ENCODE measurements at places on chromosomes 1 and 21. TPM values are rescaled to one million over a fixed set of nuclear protein-coding genes. Genes with fewer than 3 reads are reported as not detected.
A peak's percentile ranks its signal among the peaks of the same experiment; 100 is the strongest.

- no peak for DNase-seq
Observed at GRCh38 chr21:29849735-29850176, 90.0 kb downstream of the GRIK1 start.

The KCNA2 gene
- total RNA-seq, result 0.97 TPM

GRCh38 chr1:208142590-208143382, 101.4 kb downstream of the PLXNA2 start:
- no peak for DNase-seq

- DNase-seq, result no peak
Observed at GRCh38 chr1:116203181-116203723, 92.1 kb downstream of the MAB21L3 start.

- DNase-seq, result no peak
Observed at GRCh38 chr1:3566951-3567804, 44.1 kb downstream of the MEGF6 start.

The BCL2L15 gene
- total RNA-seq, result 1.4 TPM

DNA sequence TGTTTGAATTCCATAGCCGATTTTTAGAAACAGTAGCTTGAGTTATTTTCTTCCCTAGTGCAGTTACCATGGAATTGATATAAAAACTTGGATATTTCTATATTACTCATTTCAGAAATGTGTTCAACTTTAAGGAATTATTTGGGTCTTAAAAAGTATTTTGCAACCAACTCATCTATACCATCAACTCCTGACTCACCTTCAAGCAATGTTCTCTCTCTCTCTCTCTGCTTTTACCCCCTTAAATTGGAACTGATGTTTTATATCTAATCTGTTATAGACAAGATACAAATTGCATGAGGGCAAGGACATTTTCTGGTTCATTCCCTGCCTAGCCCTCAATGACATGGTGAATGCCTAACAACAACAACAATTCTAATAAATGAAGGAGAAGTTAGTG, 214.7 kb upstream of the NRIP1 start:
- DNase-seq, result no peak

The ADORA1 gene
- 5.9 TPM for total RNA-seq

GRCh38 chr1:34213956-34214355, 37.2 kb downstream of the C1orf94 start:
- DNase-seq, result no peak

DNA sequence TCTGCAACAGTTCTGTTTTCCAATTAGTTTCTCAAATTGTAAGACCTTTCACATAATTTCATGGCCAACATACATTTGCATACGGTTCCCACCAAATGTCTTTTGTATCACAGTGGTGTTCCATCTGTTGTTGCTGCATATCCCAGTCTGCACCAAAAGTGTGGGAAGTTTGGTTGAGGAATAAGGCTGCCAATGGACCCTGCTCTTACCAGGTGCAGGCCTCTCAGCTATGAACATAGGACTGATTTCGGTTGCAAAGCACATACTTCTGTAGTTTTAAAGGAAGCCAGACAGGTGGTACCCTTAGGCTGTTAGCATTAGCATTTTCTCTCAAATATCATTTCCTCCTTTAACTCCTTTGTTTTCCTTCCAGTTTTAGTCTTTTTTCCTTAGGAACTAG, 33.8 kb downstream of the ADGRL4 start:
- no peak for DNase-seq

- no peak for DNase-seq
Observed at GRCh38 chr1:59885160-59885832, 41.3 kb downstream of the CYP2J2 start.

The DMBX1 gene
- 0.30 TPM for total RNA-seq

The ESPN gene
- total RNA-seq, result 54.4 TPM

The CD5L gene
- total RNA-seq, result not detected

GRCh38 chr1:116560704-116561490, 9.9 kb downstream of the CD58 start:
- DNase-seq, result no peak

DNA sequence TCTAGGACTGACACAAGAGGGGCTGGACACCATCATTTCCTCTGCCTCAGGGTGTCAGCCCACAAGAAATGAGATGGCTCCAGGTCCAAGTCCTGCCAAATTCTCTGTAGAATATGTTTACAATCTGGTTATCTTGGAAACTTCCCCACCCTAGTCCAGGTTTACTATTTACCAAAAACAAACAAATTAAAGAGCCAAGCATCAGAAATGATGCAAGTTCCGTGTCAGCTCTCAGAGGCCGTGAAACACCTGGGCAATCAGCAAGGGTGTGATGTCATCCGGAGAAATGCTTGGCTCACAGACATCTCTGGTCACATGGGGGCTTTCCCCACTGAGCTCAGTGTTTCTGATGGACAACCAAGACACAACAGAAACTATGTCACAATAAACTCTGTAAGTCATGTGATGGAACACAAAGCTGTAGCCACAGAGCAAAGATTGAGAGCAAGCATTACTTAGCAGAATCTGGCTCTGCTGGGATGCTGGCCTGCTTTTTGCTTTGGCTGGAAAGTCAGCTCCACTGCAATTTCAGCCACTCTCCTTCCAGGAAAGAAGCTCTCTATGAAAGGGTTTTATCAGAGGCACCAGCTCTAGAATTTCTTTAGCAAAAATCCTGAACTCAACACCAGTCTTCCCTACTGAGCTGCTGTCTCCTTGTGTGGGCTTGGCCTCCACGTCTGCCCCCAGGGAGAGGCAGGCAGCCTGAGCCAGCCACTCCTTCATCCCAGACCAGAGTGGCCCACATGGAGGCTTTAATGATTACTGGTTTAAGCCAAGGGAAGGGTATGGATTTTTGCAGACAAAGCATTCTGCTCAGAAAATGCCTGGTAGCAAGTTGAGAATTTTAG, 55.9 kb downstream of the NENF start:
- DNase-seq, result peak; percentile 89

The TTC22 gene
- 37.4 TPM for total RNA-seq

- DNase-seq, result peak; percentile 86
Observed at GRCh38 chr1:186082235-186082937, 292.7 kb downstream of the TPR start.

The OVAAL gene
- not detected for total RNA-seq

DNA sequence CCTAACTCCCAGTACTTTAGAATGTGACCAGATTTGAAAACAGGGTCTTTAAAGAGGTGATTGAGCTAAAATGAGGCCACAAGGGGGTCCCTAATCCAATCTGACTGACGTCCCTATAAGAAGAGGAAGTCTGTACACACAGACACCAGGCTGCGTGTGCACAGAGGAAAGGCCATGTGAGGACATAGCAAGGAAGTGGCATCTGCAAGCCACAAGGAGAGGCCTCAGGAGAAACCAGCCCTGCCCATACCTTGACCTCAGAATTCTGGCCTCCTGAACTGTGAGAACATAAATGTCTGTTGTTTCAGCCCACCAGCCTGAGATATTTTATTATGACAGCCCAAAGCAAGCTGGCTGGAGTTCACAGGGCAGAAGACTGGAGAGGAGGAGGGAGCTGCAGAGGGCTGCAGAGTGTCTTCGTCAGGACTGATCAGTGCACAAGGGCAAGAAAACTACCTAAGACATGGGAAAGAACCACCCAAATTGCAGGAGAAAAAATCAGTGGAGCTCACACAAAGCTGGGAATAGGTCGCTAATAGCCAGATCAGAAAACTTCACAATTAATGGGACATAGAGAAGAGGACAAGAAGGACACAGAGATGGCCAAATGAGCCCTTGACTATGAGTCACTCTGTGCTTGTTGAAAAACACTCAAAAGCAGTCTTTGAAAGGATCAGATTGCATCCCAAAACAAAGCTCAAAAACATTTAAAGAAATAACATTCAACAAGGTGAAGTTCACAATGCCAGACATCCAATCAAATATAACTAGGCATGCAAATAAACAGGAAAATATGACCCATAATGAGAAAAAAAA, 14.1 kb upstream of the WNT9A start:
- peak; percentile 47 for DNase-seq

- DNase-seq, result no peak
Observed at GRCh38 chr1:116881879-116882520, 27.7 kb upstream of the PTGFRN start.

- no peak for DNase-seq
Observed at GRCh38 chr1:217402301-217402700, 228.6 kb downstream of the GPATCH2 start.

All from suprapubic skin (tissue), 4 donors.